Activated CD4-positive, alpha-beta T cell treated with anti-CD3 and anti-CD28 coated beads, Interleukin-2, Interleukin-6, amounts not matched to agents 100 ng/mL and 50 ng/mL, durations not matched to agents 16 hours and 8 hours (primary cell): ENCODE measurements at places on chromosomes 2 and 18.

- DNase-seq: peak; percentile 95
Measured at GRCh38 chr2:218896501-218897393, 16.1 kb downstream of the WNT10A start.

DNA sequence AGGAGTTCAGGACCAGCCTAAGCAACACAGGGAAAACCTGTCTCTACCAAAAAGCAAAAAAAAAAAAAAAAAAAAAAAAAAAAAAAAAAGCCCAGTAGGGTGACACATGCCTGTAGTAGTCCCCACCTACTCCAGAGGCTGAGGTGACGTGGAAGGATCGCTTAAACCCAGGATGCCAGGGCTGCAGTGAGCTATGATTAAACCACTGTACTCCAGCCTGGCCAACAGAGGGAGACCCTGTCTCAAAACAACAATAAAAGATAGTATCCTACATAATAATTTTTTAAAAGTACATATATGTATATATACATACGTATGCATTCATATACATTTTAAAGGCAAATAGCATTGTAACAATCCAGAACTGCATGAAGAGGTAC is 51.7 kb downstream of the SOS1 start:
- DNase-seq: peak; percentile 17

DNA sequence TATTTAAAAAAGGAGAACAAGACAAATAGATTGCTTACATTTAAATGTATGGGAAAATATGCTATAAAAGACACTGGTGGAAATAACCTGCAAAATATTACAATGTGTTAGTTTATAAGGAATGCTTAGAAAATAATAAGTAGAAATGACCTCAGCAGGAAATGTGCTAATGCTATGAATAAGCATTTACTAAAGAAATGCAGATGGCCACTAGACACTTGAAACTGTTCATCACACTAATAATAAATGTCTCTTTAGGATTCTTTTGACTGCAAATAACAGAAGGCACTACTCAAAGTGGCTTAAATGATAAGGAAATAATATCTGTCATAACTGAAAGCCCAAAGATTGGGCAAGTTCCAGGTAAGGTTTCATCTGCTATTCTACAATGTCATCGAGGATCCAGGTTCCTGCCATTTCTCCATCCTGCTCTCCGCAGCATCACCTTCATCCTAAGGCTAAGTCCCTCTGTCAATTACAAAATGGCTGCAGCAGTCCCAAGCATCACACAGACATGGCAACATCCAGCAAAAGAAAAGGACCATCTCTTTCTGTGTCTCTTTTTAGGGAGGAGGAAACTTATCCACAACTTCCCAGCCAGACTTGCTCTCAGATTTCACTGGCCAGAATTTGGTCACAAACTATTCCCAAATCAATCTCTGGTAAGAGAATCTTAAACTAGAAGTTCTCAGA is 21.9 kb downstream of the METTL8 start:
- no peak for DNase-seq

DNA sequence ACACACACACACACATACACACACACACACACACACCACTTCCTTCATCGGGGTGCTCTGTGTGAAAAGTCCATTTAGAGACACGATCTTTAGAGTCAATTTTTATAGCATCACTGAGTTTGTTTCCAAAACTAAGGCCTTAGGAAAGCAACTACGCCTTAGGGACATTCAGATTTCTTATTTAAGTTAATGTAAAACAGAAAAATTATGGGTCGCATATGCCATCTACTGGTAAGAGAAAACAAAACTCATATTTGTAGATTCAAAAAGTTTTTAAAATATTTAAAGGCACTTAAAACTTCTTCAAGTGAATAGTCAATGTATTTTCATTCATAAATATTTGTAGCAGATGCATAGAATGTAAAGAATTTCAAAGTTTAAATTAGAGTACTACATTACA is 166.2 kb downstream of the ATAD2B start:
- DNase-seq: no peak

- DNase-seq: no peak
Measured at GRCh38 chr2:172072303-172072702, 13.0 kb upstream of the DLX1 start.

DNA sequence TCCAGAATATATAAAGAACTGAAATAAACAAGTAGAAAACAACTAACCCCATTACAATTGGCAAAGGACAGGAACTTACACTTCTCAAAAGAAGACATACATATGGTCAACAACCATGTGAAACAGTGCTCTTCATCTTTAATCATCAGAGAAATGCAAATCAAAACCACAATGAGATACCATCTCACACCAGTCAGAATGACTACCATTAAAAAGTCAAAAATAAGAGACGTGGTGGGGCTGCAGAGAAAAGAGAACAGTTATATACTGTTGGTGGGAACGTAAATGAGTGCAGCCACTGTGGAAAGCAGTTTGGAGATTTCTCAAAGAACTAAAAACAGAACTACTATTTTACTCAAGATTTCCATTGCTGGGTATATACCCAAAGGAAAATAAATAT is 1696.3 kb upstream of the TMEFF2 start:
- peak; percentile 60 for DNase-seq

- DNase-seq: peak; percentile 61
Measured at GRCh38 chr2:156340377-156340776, 7.9 kb upstream of the NR4A2 start.

GRCh38 chr2:41870265-41870585 is 177.6 kb upstream of the PKDCC start:
- no peak for DNase-seq

DNA sequence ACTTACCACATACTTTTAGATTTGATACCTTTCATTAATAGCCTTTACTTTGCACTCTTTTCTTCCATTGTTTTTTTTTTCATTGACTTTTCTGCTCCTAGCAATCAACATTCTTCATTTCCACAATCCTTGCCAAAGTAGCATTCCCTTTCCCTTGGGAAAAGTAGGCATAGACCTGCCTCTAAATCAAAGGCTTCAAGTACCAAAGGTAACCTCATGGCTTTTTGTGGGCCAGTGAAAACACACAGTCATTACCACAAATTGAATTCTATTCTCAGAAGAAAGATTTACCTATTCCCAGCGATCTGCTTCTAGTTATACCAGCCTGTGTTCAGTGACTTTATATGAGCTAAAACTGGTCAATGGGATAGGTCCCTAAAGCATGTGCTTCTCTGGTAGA is 109.2 kb downstream of the SOCS6 start:
- no peak for DNase-seq

GRCh38 chr2:20585710-20586594 is 64.9 kb downstream of the HS1BP3 start:
- no peak for DNase-seq

GRCh38 chr2:28707592-28707991 is 44.0 kb upstream of the PPP1CB start:
- DNase-seq: no peak

- DNase-seq: no peak
Measured at GRCh38 chr2:42775810-42776209, 11.9 kb upstream of the OXER1 start.

- no peak for DNase-seq
Measured at GRCh38 chr2:120887320-120887697, 151.6 kb downstream of the GLI2 start.

- no peak for DNase-seq
Measured at GRCh38 chr18:22285361-22286140, 116.2 kb downstream of the GATA6 start.

DNA sequence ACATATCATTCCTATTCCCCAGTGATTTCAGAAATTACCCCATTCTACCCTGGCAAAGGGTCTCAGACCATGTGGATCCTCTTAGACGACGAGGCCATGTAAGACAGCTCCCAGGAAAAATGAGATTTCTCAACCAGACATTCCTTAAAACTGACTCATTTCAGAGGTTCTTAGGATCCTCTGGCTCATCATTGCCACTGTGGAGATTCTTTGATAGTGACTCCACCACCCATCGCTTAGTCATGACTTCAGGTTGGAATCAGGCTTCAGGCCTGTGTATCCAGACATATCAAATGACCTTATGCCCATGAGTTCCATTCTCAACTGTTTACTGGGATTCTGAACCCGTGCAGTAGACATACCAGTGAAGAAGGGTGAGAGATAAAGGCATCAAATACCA is 245.6 kb upstream of the TCF4 start:
- no peak for DNase-seq

DNA sequence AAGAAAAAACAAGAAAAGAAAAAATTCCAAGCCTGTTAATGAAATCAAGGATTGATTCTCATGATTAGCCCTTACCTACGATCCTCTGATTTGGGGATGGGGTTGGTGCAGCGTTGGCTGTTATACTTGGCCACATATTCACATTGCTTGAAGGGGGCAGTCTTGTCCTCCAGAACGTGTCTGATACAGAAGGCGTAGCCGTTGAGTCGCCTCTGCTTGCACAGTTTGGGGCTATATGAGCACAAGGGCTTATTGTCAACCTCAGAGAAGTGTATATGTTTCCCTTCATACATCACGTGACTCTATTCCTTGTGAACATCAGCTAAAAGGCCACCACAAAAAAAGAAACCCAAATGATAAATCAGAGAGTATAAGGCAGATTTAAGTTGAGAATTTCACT is 23.2 kb downstream of the INO80D start:
- DNase-seq: no peak

DNA sequence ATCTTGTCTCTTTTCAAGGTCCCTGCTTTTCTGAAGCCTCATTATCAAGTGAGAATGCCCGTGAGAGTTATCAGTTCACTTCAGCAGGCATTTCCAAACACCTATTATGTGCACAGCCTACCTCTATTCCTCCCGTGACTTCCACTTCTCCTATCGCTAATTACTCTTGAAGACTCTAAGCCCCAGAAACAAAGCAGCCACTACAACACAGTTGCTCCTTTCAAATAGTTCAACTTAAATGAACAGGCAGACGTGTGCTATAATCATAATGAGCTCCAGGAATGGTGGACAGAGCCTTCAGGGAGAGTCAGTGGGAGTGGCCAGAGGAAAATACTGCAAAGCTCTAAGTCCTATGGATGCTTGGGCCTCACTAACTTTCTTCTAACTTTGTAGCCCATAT is 159.0 kb downstream of the RDH14 start:
- no peak for DNase-seq

DNA sequence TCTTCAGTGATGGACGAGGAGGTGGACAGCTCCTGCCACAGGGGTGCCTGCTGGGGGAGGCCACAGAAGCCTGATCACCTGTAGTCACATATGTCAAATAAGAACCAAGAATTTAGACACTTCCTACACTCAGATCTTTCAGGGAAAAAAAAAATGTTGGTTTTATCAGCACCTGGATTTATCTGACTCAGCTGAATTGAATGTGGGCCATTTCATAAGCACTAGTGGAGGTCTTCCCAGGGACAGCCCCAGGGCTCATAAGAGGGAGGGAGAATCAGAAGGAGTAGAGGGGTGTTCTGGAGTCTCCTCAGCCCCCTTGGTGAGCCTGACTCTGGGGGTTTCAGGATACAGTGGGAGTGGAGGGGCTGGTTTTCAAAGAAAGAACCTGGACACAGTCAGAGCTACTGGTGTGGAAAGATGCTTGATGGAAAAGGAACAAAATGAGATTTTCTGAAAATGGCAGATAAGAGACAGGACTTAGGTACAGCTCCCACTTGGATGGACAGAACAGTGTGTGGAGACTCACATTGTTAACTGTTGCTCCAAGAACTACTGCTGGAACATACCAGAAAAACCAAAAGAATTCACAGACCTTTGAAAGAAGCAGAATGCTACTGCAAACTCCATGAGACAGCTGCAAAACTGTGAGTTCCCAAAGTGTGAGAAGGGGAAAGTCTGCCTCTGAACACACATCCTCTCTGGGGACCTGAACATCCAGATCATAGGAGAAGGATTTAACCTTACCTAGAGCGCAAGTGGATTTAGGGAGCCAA is 45.4 kb downstream of the LCT start:
- no peak for DNase-seq

DNA sequence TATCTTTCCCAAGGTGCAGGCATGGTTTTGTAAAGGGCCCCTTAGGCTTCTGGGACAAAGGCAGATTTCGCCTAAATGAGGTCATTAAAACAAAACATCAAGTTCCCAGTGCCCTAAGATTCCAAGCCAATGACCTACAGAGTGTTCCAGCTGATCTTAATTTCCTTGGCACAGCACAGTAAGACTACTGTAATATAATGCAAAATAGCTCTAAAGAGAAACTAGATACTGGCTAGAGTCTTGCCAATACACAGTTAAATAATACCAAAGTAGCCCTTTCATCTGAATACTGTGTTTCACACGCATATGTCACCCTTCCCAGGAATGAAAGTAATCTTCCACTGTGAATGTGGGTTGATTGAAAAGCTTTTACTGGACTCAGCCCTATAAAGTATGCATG is 14.7 kb downstream of the GRB14 start:
- DNase-seq: no peak

GRCh38 chr2:27117995-27118524 is 868 bp downstream of the CGREF1 start:
- no peak for DNase-seq

DNA sequence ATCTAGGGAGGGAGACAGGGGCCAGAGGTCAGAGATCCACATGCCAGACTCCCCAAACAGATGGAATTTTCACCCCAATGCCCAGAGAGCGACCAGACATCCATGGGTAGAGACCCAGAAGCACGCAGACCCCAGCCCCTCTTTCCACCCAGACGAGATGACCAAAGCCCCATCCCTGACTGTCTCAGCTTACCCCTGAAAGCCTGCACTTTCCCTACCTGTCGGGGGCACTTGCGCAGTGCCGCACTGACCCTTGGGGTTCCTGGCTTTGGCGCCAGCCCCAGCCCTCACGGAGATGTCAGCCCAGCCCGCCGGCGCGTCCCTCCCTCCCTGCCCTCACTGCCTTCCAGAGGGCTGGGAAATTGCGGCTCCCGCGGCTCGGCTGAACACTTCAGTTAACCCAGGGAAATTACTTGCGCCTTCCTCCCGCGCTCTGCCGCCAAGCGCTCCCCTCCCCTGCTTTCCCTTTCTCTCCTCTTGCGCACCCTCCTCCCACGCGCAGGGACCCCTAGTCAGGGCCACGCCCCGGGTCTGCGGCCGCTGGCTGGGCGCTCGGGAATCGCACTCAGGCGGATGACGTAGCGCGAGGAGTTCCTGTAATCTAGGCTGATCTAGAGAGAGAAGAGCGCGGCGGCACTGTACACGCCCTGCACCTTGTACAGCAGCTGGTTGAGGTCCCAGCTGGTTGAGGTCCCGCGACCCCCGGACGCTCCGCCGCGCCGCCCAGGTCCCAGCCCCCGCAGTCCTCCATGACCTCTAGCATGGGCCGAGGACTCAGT is 12.0 kb downstream of the ALPG start:
- no peak for DNase-seq

DNA sequence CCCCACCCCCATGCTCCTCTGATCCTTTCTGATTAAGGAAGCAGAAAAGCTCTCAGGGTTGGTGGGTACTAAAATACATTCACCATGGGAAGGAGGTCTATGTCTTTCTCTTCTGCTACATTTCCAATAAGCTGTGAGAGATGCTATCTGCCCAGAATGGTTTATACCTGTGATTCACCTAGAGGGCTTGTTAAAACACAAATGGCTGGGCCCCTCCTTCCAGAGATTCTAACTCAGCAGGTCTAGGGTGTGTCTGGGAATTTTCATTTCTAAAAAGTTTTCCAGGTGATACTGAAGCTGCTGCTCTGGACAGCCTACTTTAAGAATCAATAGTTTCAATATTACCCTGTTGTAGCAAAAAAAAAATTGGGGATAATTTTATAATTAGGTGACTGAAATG is 772.2 kb upstream of the ZEB2 start:
- DNase-seq: no peak
